C1 segment of cervical spinal cord (tissue), 14 donors: ENCODE measurements at places on chromosomes 11 and 22.

GRCh38 chr22:28230671-28231070 is 311.6 kb upstream of the PITPNB start:
- DNase-seq: no peak

GRCh38 chr22:45580726-45581381 is 78.2 kb downstream of the FBLN1 start:
- DNase-seq: no peak

GRCh38 chr11:93606721-93607120 is 54.8 kb upstream of the CEP295 start:
- no peak for DNase-seq

- no peak for DNase-seq
Measured at GRCh38 chr11:117908109-117908895, 20.9 kb downstream of the TMPRSS13 start.

DNA sequence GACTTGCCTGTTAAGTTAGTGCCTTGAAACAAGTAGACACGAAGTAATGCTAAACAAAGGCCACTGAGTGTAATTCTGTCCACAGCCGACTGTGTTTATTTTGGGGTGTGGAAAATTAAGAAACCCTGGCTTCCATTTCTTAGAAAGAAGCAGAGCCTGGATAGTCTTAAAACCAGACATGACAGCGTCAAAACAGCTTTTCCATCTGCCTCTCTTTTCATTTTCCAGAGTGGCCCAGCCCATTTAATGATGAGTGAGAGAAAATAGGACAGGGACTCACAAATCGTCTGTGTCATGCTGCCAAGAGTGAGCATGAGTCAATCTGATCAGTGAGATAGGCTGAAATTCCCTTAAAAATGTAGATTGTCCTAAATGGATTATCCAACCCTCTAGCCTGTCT is 485.9 kb downstream of the JRKL start:
- no peak for DNase-seq

GRCh38 chr11:57069942-57070341 is 81.2 kb downstream of the OR5AK2 start:
- no peak for DNase-seq

- no peak for DNase-seq
Measured at GRCh38 chr22:42595434-42595833, 19.2 kb downstream of the POLDIP3 start.

DNA sequence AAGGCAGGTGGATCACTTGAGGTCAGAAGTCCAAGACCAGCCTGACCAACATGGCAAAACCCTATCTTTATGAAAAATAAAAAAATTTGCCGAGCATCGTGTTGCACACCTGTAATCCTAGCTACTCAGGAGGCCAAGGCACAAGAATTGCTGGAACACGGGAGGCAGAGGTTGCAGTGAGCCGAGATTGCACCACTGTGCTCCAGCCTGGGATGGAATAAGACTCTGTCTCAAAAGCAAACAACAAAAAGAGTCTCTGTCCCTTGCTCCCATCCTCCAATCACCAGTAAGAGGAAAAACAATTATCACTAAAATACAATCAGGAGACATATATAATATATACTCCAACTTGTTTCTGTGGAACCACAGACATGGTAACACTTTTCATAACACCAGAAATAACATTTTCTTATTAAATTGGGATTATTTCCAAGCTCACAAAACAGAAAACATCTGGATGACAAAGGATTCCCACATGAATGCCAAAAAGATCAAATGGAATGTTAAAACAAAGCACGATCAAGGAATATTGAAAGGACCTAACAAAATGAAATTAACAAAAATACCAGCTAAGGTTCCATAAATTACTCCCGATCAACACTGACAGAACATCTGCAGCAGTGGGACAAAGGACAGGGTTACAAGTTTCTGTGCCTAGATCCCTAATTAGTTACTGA is 15.2 kb downstream of the FCHSD2 start:
- no peak for DNase-seq

DNA sequence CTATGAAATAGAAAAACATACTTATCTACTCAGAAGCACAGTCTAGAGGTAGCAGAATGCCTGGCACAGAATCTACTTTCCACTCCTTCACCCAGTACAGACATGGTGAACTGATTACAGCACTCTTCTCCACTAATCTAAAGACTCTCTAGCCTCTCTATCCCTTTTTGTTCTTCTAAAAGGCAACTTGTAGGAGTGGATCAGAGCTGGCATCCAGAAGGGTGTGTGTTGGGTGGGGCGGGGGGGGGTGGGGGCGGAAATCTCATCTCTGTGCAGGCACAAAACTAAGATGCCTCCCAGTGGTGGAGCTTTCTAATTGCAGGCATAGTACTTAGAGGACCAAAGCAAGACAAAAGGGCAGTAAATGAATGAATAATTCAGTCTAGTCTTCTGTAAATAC is 11.5 kb upstream of the EMID1 start:
- no peak for DNase-seq

GRCh38 chr11:87545858-87546257 is 508.1 kb downstream of the TMEM135 start:
- DNase-seq: no peak

DNA sequence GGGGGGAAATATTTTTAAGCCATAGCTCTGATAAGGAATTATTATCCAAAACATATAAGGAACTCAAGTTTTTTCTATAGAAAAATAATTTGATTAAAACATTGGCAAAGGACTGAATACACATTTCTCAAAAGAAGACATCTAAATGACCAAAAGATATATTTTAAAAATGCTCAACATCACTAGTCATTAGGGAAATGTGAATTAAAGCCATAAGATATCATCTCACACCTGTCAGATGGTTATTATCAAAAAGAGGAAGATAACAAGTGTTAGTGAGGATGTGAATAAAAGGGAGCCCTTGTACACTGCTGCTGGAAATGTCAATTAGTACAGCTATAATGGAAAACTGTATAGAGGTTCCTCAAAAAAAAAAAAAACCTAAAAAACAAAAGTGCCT is 425.0 kb downstream of the DYNC2H1 start:
- DNase-seq: no peak

DNA sequence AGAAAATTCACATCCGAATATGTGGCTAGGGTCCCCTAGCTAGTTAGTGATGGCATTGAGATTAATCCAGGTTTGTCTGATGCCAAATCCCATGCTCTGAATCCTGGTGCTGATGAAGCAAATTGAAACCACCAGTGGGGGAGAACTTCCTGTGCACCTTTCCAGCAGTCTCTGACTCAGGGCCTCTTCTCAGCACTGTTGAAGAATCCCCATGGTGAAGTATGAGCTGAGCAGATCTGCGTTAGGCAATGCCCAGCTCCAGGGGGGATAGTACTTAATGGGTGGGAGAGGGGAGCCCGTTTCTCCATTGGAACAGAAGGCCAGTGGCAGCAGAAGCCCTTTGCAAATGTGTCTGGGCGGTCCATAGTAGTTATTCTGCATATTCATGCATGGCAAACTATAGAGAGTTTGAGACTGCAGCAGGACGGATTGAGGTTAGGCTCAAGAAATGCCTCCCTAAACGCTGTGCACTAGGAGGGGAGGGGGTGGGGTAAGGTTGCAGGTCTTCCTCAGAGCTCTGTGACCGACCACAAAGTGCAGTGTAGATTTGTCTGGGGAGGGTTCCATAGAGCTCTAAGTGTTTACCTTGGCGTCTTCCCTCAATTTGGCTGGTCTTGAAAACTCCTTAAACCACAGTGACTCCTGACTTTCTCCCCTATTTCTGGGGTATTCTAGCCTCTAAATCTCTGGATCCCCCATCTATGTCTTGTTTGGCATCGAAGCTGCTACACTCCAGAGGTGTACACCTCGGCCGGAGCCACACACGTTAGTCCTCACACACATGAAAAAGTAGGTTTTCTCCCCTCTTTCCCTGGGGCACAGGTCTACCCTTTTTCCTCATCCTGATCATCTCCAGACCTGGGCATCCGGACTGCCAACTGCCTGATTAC is 4.8 kb downstream of the POU2F3 start:
- no peak for DNase-seq

- DNase-seq: no peak
Measured at GRCh38 chr11:128301756-128302155, 285.6 kb downstream of the ETS1 start.

DNA sequence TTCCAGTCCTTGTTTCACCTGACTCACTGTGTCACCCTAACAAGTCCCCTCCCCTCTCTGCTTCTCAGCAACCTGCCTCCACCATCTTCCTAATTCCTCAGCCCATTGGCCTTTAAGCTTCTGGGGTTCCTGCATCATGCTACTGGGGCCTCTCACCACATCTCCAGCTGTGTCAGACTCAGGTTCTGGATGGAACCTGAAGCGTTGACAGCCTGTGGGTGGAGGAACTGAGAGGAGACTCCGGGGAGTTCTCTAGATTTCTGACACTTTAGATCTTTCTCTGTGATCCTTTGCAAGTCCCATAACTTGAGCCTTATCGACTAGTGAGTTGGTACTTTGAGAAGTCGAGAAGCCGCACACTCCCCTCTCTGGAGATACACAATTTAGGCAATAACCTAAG is 11.6 kb upstream of the SLC5A1 start:
- DNase-seq: no peak

DNA sequence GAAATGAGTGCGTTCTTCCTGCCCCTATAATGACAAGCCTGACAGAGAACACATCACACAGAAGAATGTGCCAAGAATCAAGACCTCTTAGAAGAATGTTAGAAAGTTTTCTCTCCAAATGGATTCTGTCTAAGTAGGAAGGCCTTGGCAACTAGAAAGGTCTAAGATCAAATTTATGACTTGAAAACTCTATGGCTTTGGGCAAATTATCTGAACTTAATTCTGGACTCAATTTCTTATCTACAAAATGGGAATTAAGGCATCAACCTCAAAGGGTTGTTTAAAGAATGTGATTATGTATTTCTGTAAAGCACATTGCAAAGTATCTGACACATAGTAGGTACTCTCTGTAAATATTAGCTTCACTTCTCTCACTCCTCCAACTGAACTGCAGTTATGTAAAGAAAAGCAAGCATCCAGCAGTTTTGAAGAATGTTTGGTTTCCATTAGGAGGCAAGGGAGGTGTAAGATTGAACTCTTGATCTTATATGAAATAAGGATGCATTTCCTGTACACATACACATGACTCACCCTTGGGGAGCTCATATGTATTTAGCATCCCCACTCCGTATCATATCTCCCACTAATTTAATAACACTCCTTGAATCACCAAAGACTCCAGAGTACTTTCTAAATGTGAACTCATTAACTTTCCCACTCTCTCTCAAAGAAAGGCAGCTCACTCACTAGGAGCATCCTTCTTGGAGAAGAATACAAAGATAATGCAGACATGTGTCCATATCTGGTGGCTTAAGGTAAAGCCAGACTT is 77.6 kb downstream of the ETS1 start:
- DNase-seq: no peak

- no peak for DNase-seq
Measured at GRCh38 chr11:110174645-110175310, 81.6 kb downstream of the ZC3H12C start.

- DNase-seq: no peak
Measured at GRCh38 chr11:114738954-114739353, 60.6 kb downstream of the NXPE2 start.

DNA sequence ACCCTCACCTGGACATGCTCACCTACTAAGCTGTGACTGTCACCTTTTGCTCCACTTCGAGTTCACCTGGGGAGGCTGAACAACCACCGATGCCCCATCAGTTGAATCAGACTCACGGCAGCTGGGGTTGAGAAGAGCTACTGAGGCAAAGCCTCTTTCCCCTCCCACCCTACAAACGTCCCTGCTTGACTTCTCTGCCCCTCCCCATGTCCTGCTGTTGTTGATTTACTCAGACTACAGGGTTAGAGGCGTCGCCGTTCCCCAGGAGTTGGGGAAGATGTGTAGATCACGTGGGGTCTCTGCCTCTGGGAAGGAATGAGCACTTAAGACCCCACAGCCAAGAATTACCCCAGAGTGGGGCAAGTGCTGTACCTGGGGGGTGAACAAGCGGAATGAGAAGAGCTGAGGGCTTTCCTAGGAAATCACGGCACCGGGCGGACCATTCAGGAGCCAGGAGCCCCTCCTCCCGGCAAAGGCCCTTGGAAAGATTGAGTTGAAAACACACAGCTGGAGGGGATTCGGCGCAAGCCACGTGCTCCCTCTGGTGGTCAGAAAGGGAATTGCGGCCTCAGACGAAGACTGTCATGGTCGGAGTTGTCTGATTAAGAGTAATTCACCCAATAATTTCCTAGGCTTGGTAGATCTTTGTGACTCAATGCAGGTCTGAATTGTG is 7.0 kb downstream of the FXYD2 start:
- DNase-seq: no peak

GRCh38 chr22:20810645-20811044 is 36.7 kb downstream of the SERPIND1 start:
- DNase-seq: no peak
